ENCODE measurements at places on chromosomes 2 and 18.

DNA sequence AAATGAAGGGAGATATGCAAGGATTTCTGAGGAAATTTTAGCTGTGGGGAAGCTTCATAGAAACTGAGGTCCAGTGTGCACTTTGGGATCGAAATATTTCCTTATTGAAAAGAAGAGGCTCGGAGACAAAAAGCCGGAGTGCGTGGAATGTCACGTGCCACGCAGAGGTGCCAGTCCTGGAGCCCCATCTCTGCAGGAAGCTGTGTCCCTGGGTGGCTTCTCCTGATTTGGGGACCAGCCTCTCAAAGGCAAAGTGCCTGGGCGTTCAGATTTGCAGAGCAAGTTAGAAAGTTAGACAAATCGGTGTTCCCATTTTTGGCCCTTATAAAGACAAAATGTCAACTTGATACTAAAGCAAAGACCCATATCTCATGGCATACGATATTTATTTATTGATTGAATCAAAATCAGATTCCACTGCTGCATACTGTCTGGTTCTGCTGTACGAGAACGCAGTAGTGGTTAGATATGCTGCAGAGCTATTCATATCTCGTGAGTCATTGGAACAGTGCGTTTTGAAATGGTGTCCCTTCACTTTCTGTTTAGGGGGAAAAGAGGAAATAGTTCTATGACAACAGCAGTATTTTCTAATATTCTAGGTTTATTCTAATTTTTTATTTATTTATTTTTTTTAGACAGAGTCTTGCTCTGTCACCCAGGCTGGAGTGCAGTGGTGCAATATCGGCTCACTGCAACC lies 9.1 kb upstream of the ATG16L1 start:
- DNase-seq = no peak

DNA sequence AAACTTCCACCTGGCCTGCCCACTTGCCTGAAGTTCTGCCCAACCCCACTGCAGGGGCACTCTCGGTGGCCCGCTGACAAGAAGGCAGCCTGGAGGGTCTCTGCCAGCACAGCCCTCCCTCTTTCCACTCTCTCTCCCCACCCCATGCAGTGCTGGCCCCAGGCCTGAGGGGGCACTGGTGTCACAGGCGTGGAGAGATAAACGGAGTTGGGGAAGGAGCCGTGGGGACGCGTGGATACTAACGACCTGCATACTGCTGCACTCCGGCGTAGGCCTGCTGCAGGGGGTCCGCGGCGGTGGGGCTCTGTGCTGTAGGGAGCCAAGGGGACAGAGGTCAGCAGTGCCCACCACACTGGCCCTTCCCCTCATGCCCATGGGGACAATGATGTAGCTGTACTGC lies 299.3 kb downstream of the CELF4 start:
- no peak for DNase-seq

GRCh38 chr2:242054406-242054805 lies 184.9 kb downstream of the RTP5 start:
- DNase-seq = no peak

GRCh38 chr2:159998961-159999360 lies 63.5 kb downstream of the PLA2R1 start:
- DNase-seq = no peak

GRCh38 chr18:34901299-34901698 lies 139.9 kb upstream of the MAPRE2 start:
- no peak for DNase-seq

DNA sequence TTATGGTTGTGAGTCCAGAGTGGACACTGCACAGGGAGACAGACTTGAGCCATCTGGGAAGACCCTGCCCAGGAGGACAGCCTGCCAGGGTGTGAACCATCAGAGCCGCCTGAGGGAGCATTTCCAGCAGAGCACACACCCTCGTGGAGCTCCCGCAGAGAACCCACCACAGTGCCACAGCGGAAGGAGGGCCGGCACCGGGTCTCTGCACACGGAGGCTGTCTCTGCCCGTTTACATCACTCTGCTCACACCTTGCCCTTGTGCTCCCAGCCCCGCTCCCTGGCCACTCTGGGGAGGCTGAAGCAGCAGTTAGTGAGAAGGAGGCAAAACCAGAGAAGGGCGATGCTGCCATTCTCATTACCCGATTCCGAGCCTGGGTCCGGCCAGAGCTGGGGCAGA lies 161.9 kb downstream of the KLHL29 start:
- DNase-seq = no peak

DNA sequence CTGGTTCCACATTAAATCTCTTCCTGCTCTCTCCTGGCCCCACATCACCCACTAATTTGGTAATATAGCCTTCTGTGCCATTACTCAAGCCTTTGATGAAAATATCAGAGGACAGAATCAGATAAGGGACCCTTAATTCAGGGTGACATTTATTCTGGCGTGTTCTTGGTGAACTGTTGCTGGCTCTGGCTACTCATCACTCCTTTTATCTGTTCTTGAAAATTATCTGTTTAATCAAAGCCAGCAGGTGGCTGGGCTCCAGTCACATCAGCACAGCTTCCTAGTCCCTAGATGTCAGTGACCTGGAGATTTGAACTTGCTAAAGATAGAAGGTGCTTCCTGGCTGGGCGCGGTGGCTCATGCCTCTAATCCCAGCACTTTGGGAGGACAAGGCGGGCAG lies 26.9 kb upstream of the SLC35F6 start:
- no peak for DNase-seq

DNA sequence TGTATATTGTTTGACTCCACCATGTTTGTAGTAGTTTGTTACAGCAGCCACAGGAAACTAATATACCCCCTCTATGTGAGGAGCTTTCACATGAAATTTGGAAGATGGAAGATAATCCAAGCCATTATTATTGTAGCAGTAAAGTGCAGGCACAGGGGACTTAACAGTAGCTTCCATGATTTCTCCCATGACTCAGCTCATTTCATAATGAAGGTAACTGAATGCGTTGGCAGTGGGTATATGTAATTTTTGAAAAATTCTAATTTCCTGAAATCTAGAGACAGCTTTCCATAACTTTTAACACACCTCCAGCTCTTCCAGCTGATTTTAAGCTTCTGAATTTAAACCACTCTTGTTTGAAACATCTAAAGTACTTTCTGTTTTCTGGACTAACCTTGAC lies 181.2 kb downstream of the NR4A2 start:
- DNase-seq = no peak

DNA sequence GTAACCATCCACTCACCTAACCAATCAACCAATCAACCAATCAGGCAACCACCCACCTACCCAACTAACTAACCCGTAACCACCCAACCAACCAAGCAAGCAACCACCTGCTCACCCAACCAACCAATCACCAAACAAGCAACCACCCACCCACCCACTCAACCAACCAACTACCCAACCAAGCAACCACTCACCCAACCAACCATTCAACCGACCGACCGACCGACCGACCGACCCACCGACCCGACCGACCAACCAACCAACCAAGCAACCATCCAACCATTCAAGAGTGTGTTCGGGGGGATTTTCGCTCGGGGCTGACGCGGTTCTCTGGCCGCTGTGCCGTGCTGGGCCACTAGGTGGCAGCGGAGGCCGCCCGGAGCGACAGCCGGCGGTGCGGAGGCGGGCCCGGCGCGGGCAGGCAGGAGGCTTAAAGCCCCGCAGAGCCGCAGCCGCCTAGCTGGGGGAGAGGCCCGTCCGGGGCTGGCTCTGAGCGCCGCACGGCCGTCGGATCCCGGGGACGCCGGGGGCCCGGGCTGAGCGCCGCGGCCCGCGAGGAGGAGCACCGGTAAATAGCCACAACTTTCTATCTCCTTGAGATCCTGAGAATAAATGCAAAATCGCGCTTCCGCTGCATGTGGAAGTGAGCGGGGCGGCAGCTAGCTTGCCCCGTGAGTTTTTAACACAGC lies at the start of gene MC5R:
MC5R (plus strand) TSS at position 443 of the 689 bp plus-strand sequence. CDS start 1,617 bp downstream, outside the sequence.
- DNase-seq = peak; percentile 52

DNA sequence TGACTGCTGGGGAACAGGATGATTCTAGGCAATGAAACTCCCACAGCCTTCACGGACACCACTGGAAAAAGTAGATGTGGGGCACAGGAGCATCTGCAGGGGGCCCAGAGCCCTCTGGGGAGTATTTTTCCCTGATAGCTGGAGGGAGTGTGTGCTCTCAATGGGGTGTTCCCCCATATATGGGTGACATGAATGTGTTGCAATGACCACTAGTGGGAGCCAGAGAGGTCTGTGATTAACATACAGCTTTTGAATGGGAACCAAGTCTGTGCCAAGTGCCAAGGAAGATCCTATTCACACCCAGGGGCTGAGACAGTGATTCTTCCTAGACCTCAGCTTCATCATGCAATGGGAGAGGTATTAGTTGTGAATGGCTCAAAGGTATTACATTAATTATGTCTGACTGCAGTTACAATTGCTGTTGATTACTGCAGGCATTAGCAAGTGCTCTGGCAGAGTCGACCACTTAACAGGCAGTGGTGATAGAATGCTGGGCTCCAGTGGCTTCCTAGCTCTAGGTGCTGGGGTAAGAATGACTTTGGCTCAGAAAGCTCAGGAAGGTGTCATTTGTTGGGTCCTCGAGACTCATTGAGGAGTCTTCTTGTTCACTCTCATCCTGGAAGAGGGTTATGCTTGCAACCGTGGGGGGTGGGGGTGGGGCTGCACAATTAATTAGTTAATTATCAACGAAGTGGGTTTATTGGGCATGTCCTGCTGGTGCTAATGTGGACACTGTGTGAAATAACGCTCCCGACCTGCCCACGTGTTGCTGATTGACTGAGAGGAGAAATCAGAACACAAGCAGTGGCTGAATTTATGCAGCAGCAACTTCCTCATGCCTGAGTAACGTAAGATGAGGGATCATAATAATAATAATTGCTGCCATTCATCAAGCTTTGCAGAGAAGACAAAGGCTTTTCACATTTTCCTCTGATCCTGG lies 194.1 kb downstream of the CLIP4 start:
- DNase-seq = no peak

- no peak for DNase-seq
Measured at GRCh38 chr2:42191285-42192009, 22.3 kb downstream of the EML4 start.

- DNase-seq = no peak
Measured at GRCh38 chr2:222554517-222554916, 101.4 kb downstream of the FARSB start.

DNA sequence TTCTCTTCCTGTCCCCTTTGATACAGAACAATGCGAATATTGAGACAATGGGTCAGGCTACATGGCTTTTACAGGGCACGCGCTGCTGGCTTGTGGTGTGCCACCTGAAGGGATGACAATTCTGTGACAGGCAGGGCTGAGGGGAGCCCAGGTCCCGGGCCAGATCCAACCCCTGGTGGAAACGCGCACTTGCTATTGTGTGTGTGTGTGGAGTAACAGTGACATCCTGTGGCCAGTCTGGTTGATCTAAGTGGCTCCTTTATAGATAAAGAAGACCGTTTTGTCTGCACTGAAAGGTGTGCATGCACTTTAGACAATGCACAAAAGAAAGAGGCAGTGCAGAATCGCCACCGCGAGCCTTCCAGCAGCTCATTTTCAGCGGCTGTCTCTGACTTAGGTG lies 273.6 kb downstream of the HRH4 start:
- no peak for DNase-seq

DNA sequence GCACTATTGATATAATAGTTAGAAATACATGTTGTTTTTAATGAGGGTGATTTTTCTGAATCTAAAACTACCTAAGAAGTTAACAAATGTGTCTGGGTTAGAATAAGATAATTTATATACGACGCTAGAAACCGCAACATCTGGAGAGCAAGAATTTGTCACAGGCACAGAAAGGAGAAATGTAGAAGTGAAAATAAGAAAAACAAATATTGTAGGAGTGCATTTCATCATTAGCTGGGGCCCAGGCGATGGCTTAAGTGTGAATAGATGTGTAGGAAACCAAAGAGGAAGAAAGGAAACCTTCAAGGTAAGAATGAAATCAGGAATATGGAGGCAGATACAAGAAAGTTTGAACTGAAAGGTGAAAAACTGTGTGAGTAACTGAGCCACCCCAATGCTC lies 90.3 kb downstream of the LRP2 start:
- DNase-seq = no peak

GRCh38 chr2:102025583-102026267 lies 34.0 kb downstream of the IL1R2 start:
- no peak for DNase-seq

DNA sequence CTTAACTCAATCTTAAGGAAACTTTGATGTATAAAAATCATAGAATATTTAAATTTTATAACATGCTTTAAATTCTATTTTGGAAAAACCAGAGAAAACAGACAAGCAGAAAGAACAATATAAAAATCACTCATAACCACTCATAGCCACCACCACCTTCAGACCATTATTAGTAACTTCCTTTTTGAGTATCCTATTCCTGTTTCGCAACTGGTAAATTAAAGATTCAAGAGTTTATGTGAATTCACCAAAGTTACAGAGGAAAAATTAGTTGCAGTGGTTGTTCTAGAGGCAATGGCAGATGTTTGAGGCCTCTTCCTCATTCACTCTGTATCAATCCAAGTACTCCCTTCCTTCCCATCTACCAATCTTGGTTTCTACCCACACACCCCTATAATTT lies 49.3 kb upstream of the PROKR1 start:
- DNase-seq = no peak

- no peak for DNase-seq
Measured at GRCh38 chr2:120109186-120110061, 96.5 kb downstream of the EPB41L5 start.

- no peak for DNase-seq
Measured at GRCh38 chr2:221096706-221097567, 475.2 kb downstream of the EPHA4 start.
